CD8-positive, alpha-beta T cell (primary cell): ENCODE measurements at places on chromosomes 7 and 10. TPM values are rescaled to one million over a fixed set of nuclear protein-coding genes. Genes with fewer than 3 reads are reported as not detected.

The MRM2 gene
- 5.1 TPM for total RNA-seq

The AMPH gene
- not detected for total RNA-seq

The SPACDR gene
- not detected for total RNA-seq

The SUN3 gene
- total RNA-seq = not detected

The TMEM176A gene
- 0.35 TPM for total RNA-seq

The HOXA13 gene
- not detected for total RNA-seq

The GPR26 gene
- total RNA-seq = not detected
